A549 treated with dexamethasone at 1 μM for 4 hours (cell line): ENCODE measurements at places on chromosomes 6 and 20. TPM values are rescaled to one million over a fixed set of nuclear protein-coding genes. Genes with fewer than 3 reads are reported as not detected.

EFCAB8 gene
- total RNA-seq = not detected in 5 replicates

SNX21 gene
- total RNA-seq = 7.7 to 11.6 TPM (median 9.4 TPM) in 5 replicates

CST2 gene
- 0.76 to 1.8 TPM (median 1.4 TPM) in 5 replicates for total RNA-seq

EPPIN gene
- total RNA-seq = not detected in 5 replicates

ZNF217 gene
- 16.6 to 26.9 TPM (median 24.0 TPM) in 5 replicates for total RNA-seq

NHSL1 gene
- total RNA-seq = 2.4 to 5.8 TPM (median 4.9 TPM) in 5 replicates

TREM1 gene
- 0.12 to 0.54 TPM (median 0.25 TPM) in 5 replicates for total RNA-seq

OXT gene
- total RNA-seq = not detected in 5 replicates

TRIM38 gene
- 1.7 to 2.0 TPM (median 1.9 TPM) in 5 replicates for total RNA-seq

MICAL1 gene
- 11.0 to 20.1 TPM (median 16.2 TPM) in 5 replicates for total RNA-seq

ADNP gene
- total RNA-seq = 45.3 to 51.6 TPM (median 48.2 TPM) in 5 replicates

DYNLT2 gene
- 0.43 to 0.62 TPM (median 0.56 TPM) in 5 replicates for total RNA-seq

IL20RA gene
- total RNA-seq = 0.02 to 0.12 TPM (median 0.07 TPM) in 5 replicates

PTCHD4 gene
- 0.02 to 0.06 TPM (median 0.04 TPM) in 4 of 5 replicates, not detected in the other for total RNA-seq

CRISP2 gene
- total RNA-seq = not detected in 5 replicates

EPB41L1 gene
- 60.7 to 95.7 TPM (median 81.6 TPM) in 5 replicates for total RNA-seq

PXT1 gene
- 0.06 TPM in 1 of 5 replicates, not detected in the others for total RNA-seq

ANKEF1 gene
- total RNA-seq = 5.3 to 7.6 TPM (median 6.4 TPM) in 5 replicates

ZBTB22 gene
- 2.3 to 3.4 TPM (median 2.9 TPM) in 5 replicates for total RNA-seq

RSPH4A gene
- total RNA-seq = 0.14 to 0.35 TPM (median 0.19 TPM) in 5 replicates

IRAK1BP1 gene
- total RNA-seq = 0.61 to 0.81 TPM (median 0.62 TPM) in 5 replicates

RIOK1 gene
- 11.8 to 13.2 TPM (median 12.5 TPM) in 5 replicates for total RNA-seq

PSORS1C1 gene
- total RNA-seq = 4.4 to 6.7 TPM (median 6.1 TPM) in 5 replicates

CFAP206 gene
- 0.31 to 0.57 TPM (median 0.38 TPM) in 5 replicates for total RNA-seq

KCNK17 gene
- not detected in 5 replicates for total RNA-seq
